ENCODE measurements at places on chromosomes 4 and X.

DNA sequence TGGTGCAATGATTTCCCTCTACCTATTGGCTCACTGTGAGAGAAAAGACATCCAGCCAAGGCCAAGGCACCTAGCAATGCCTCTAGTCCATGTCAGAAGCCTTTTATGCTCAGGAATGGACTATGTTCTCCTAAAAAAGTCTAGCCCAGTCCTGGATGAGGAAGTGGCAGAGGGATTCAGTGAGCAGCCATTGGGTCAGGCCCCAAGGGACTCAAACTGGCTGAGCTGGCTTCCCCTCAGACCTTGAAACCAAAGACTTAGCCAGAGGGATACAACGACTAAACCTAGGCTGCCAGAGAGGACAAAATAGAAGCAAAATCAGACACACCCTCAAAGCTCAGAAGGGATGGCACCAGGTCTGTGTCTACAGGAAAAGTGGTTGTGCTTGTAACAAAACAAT is 49.1 kb downstream of the ARHGEF9 start:
- DNase-seq: no peak

- DNase-seq: no peak
Measured at GRCh38 chr4:97317671-97318070, 825.6 kb downstream of the STPG2 start.

DNA sequence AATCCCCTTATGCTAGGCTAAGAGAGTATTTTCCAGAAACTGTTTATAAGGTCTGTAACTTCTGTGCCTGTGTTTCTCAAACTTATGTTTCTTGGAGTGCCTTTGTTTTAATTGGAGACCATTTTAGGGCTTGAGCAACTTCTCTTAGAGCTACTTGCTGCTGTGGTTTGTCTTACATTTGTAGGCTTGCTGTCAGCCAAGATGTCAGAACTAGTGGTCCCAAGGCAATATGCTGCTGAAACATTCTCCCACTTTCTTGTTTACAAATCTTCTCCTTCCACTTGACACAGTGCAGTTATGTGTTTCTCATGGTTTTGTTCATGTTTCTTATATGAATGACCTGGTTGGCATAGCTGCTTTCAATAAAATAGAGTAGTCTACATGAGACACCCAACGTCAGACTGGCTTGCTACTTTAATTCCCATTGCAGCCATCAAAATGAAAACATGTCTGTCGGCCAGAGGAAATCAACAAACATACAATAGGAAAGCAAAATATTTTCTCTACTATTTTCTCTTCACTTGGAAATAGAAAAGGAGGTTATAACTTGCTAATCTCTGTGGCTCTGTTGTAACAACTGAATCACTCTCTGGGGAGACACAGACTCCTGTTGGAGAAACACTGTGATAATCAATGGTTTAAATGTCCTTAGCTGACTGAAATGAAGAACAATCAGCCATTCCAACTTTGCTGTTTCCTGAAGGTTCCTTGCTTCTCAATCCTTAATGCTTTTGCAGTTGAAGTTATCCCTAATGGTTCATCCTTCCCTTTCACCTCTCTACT is 426.4 kb downstream of the PDGFC start:
- no peak for DNase-seq

- DNase-seq: no peak
Measured at GRCh38 chrX:21911481-21911880, 29.0 kb upstream of the SMS start.

DNA sequence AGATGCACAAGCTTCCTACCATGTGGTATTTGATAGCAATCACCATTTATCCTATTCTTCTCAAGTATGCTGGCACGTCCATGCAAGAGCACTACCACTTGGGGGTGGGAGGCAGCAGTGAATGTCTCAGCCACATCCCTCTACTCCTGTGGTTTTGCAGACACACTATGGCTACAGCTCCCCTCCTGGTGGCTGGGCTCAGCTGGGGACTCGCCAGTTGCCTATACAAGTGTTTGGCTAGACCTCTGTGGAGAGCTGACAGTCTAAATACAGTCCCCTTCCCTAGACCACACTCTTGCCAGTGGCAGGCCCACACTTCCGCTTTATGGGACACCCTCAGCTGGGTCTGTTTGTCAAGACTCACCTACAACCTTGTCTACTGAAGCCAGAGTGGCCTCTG is 53.2 kb downstream of the ADGRA3 start:
- DNase-seq: no peak

Measured in B cell (primary cell).